ENCODE measurements at places on chromosomes 3 and 15.

- H3K27ac ChIP-seq, result no peak overlapping the region
- DNase-seq, result no peak
- no peaks in the 10 kb centered on the region for H3K27me3 ChIP-seq
- H3K4me1 ChIP-seq, result peaks cover 6% of the 10 kb centered on the region
These were observed 87.6 kb downstream of the FOXP1 start for GRCh38 chr3:71495708-71496472.

DNA sequence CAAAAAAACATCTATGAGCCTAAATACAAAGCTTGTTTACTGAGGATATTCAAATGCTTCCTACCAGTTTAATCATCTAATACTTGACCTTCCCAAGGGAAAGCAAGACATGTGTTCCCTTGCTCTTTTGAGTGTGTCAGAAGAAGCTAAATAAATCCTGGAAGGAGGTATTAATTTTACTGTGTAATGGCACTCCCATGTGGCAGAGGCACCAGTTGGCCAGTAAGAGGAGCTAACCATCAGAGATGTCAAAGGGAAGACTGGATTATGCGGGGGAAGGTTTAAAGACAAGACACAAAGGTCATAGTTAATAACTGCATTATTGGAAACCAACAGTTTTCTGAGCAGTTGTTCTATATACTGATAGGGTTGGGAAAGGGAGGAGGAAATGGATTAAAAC, 125.1 kb downstream of the SUCLG2 start:
- peaks cover 26% of the 10 kb centered on the region for H3K36me3 ChIP-seq
- H3K4me1 ChIP-seq, result peaks cover 3% of the 10 kb centered on the region
- H3K27me3 ChIP-seq, result no peaks in the 10 kb centered on the region
- no peak overlapping the region for H3K4me3 ChIP-seq
- H3K27ac ChIP-seq, result no peak overlapping the region

GRCh38 chr3:14418296-14419250, 16.2 kb downstream of the SLC6A6 start:
- no peaks in the 10 kb centered on the region for H3K4me1 ChIP-seq
- H3K4me3 ChIP-seq, result no peak overlapping the region
- no peaks in the 10 kb centered on the region for H3K27me3 ChIP-seq
- H3K36me3 ChIP-seq, result peaks cover 12% of the 10 kb centered on the region

DNA sequence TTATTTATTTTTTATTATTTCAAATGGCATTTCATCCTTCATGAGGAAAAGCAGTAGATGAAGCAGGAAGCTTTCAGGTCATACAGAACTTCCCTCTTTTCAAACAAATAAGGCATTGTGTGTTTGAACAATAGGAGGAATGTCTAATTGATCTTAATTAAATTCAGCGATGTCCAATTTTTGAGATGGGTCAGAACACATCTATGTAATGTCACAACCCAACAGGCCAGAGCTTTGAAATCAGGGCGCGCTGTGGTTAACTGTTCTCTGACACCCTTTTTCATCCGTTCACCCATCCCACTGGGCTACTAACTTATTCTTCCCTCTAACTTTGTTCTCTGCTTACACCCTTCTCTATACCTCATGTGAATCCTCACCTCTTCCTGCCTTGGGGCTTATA, 510.5 kb downstream of the FOXP1 start:
- DNase-seq, result no peak
- H3K27me3 ChIP-seq, result no peaks in the 10 kb centered on the region
- peaks cover 11% of the 10 kb centered on the region for H3K4me1 ChIP-seq
- no peak overlapping the region for H3K4me3 ChIP-seq

DNA sequence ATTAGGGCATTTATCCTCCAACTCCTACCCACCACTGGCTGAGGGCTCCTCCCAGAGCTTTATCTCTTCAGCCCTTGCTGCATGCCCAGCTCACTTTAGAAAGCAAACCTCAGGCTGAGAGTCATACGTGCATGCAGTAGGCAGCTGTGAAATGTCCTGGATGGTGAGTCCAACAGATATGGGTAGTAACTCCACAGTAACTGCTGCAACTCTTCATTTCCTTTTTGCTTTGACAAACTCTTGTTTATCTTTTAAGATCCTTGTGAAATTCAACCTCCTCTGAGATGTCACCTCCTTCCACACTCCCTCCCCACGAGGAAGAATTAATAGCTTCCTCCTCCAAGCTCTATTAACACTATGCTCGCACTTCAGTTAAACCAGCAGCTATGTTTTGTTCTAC, 35.9 kb upstream of the CTNNB1 start:
- DNase-seq, result no peak
- no peaks in the 10 kb centered on the region for H3K27me3 ChIP-seq
- no peak overlapping the region for H3K4me3 ChIP-seq
- no peak overlapping the region for H3K27ac ChIP-seq

GRCh38 chr3:15527031-15527459, 5.5 kb upstream of the COLQ start:
- no peaks in the 10 kb centered on the region for H3K27me3 ChIP-seq
- H3K36me3 ChIP-seq, result no peaks in the 10 kb centered on the region
- peak; percentile 35 for DNase-seq
- no peak overlapping the region for H3K27ac ChIP-seq
- no peak overlapping the region for H3K4me3 ChIP-seq
- H3K4me1 ChIP-seq, result no peaks in the 10 kb centered on the region

- H3K4me3 ChIP-seq, result no peak overlapping the region
- no peak overlapping the region for H3K27ac ChIP-seq
These were observed 510.0 kb downstream of the ROBO1 start for GRCh38 chr3:79257791-79258190.

DNA sequence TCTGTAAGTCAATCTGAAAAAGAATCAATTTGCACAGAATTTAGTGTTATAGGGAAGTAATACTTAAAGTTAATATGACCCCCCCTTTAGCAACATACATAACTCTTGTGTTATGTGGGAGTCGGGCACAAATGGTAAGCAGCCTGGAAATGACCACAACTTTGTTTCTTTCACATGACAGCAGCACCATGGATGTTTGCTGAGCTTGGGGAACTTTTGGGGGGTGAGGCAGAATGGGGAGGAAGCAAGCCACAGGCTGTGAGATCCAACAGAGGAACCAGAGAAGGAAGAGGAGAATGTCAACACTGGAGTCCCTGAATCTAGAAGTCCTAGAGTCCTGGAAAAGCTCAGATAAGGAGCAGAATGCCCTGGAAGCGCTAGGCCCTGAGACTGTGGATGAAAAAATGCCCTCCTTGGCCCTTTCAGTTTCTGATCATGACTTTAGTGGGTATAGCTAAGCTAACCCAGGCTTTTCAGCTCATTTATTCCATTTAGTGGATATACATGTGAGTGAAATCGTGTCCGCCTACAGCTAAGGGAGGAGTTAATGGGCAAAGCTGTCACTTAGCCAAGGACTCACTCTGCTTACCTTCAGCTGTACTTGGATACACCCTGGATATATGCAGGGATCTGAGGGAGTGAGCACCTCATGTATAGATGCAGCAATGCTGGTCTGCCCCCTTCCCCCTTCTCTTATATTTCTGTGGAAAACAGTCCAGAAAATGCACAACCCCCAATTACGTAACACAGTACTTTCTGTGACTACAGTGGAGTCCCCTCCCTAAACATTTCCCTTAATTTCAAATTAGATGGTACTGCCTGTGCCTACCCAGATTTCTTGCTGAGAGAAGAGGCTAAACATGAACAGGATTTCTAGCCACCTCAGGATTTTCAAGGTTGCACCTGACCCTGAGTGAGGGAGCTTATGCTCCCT, 39.1 kb downstream of the CFAP91 start:
- H3K4me1 ChIP-seq, result no peaks in the 10 kb centered on the region
- no peak for DNase-seq
- no peak overlapping the region for H3K27ac ChIP-seq
- H3K27me3 ChIP-seq, result no peaks in the 10 kb centered on the region
- H3K4me3 ChIP-seq, result no peak overlapping the region
- peaks cover 25% of the 10 kb centered on the region for H3K36me3 ChIP-seq

DNA sequence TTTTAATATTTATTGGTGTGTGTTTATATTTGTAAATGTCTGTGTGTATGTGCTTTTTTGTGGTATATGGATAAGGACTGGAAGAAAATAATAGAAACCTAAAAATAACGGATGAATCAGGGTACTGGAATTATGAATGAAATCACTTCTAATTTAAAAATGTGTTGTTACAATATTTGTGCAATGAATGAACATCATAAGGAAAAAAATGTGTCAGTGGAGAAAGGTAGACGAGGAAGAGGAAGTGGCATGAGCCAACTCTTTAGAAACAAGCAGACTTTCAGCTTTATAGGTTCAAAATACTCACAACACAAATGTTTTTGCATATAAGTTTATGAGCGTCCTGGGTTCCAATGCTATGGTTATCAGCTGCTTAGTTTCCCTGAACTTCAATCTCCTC, 59.4 kb downstream of the SOX2 start:
- no peak overlapping the region for H3K4me3 ChIP-seq
- no peaks in the 10 kb centered on the region for H3K4me1 ChIP-seq
- no peak overlapping the region for H3K27ac ChIP-seq
- no peaks in the 10 kb centered on the region for H3K36me3 ChIP-seq

- no peak overlapping the region for H3K27ac ChIP-seq
- no peaks in the 10 kb centered on the region for H3K36me3 ChIP-seq
- no peaks in the 10 kb centered on the region for H3K4me1 ChIP-seq
- H3K4me3 ChIP-seq, result no peak overlapping the region
These were observed 217.6 kb downstream of the SLCO3A1 start for GRCh38 chr15:92071045-92071634.

DNA sequence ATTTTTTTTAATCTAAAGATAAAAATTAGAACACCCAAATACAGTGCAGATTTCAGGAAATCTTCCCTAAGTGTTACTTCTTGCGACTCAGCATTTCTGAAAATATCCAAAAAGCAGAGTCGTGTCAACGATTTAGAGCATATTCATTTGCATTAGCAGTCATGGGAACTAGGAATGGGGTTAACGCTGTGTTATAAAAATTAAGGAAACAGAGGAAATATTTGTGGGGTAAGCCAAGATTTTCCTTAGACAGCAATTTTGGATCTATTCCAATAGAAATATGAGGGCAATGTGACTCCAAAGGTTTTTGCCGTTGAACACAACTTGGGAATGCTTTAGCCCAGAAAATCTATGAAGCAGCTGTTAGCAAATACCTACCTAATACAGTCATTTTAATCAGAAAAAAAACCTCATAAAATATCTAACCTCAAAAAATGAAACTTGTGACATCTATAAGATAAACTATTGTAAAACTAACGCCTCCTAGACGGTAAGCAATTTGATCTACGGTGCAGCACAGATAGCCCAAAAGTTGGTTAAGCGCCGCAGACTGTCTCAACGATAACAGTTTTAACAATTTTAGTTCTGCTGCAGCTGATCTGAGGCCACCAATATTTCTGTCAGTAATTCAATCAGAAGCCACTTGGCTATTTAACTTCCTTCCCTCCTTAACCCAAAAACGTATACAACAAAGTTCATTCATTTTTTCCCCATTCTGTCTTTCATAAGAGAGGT, 5.8 kb upstream of the ATP11B start:
- no peak for DNase-seq
- H3K27ac ChIP-seq, result no peak overlapping the region
- H3K4me3 ChIP-seq, result no peak overlapping the region
- no peaks in the 10 kb centered on the region for H3K4me1 ChIP-seq

GRCh38 chr3:170258105-170258487, 35.9 kb downstream of the PRKCI start:
- H3K36me3 ChIP-seq, result no peaks in the 10 kb centered on the region
- no peaks in the 10 kb centered on the region for H3K27me3 ChIP-seq
- no peak overlapping the region for H3K27ac ChIP-seq
- no peak overlapping the region for H3K4me3 ChIP-seq
- no peaks in the 10 kb centered on the region for H3K4me1 ChIP-seq

DNA sequence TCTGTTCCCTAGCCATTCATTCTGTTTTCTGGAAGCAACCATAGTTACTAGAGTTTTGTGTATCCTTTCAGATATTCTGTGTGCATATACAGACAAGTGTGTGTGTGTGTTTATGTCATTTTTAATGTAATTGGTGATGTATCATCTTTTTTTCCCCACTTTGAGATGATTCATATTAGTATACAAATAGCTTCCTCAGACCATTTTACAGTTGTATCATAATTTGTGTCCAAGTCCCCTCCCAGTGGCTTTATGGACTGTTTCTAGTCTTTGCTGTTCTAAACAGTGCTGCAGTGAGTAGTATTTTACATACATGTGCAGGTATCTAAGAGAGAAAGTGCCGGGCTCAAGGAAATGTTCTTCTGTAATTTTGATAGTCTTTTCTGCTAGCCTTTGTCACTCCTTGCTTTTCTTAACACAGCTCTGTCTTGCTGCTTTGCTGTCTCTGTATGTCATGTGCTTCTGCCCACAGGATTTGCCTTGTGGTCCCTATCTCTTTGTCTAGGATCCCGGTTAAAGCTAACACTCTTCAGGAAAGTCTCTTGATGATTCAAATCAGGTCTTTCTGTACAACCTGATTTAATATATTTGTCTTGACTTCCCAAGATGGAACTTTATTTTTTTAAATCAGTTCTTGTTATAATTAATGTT, 31.5 kb upstream of the FBXL22 start:
- no peaks in the 10 kb centered on the region for H3K27me3 ChIP-seq
- no peak overlapping the region for H3K27ac ChIP-seq
- H3K4me3 ChIP-seq, result no peak overlapping the region
- no peak for DNase-seq

GRCh38 chr3:85090495-85090894, 131.7 kb downstream of the CADM2 start:
- no peak for DNase-seq
- no peaks in the 10 kb centered on the region for H3K27me3 ChIP-seq
- H3K27ac ChIP-seq, result no peak overlapping the region
- no peak overlapping the region for H3K4me3 ChIP-seq
- H3K36me3 ChIP-seq, result no peaks in the 10 kb centered on the region
- H3K4me1 ChIP-seq, result no peaks in the 10 kb centered on the region

GRCh38 chr3:187987924-187988323, 166.0 kb upstream of the LPP start:
- no peak overlapping the region for H3K4me3 ChIP-seq
- H3K27ac ChIP-seq, result no peak overlapping the region
- peaks cover 9% of the 10 kb centered on the region for H3K4me1 ChIP-seq
- no peaks in the 10 kb centered on the region for H3K36me3 ChIP-seq
- DNase-seq, result no peak

DNA sequence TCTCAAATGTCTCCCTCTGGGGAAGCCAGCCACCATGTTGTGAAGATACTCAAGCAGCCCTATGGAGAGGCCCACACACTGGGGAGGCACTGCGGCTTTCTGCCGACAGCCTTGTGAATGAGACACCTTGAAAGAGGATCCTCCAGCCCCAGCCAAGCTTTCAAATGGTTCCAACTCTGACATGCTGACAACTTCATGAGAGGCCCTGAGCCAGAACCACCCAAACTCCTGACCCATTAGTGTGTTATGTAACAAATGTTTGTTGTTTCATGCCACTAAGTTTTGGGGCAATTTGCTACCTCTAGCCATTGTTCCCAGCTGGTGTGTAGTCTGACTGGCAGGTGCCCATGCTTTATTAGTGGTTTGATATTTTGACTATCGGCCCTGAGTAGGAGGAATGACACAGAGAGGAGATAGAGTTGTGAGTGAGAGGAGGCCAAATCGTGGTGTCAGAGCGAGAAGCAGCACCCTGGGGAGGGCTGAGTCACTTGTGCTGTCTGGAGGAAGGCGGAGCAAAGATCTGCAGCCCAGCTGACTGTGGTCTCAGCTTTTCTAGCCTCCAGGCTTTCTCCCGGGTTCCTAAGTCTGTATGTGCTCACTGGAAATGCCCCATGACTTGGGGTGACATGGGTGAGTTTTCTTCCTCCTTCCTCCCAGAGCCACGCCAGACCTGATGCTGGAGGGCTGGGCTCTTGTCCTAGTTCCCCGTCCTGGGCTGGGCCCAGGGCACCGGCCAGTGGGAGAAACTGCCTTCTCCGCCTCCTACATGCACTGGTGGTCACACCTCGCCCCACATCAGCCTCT, 56.7 kb upstream of the BLM start:
- no peaks in the 10 kb centered on the region for H3K36me3 ChIP-seq
- H3K27me3 ChIP-seq, result no peaks in the 10 kb centered on the region
- DNase-seq, result no peak
- H3K27ac ChIP-seq, result no peak overlapping the region
- H3K4me3 ChIP-seq, result no peak overlapping the region
- H3K4me1 ChIP-seq, result no peaks in the 10 kb centered on the region
